Mammary epithelial cell (primary cell): ENCODE measurements at places on chromosomes 1 and 21.
A peak's percentile ranks its signal among the peaks of the same experiment; 100 is the strongest.

DNA sequence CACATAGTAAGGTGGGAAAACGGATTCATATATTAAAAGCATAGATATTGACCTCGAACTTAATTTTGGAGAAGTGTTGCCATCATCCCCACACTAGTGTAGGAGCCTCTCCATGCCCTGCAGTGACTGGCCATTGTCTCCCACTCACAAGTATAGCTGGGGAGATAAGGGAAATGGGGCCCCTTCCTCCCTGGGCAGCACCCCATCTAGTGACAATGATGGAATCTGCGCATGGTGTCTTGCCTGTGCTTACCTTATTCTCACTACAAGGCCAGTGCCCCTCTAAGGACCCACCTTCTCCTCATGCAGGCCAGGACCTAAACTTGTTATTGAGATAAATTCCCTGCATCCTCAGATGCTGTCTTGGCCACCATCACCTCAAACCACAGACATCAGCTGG is 374.9 kb downstream of the NTNG1 start:
- no peak for DNase-seq

DNA sequence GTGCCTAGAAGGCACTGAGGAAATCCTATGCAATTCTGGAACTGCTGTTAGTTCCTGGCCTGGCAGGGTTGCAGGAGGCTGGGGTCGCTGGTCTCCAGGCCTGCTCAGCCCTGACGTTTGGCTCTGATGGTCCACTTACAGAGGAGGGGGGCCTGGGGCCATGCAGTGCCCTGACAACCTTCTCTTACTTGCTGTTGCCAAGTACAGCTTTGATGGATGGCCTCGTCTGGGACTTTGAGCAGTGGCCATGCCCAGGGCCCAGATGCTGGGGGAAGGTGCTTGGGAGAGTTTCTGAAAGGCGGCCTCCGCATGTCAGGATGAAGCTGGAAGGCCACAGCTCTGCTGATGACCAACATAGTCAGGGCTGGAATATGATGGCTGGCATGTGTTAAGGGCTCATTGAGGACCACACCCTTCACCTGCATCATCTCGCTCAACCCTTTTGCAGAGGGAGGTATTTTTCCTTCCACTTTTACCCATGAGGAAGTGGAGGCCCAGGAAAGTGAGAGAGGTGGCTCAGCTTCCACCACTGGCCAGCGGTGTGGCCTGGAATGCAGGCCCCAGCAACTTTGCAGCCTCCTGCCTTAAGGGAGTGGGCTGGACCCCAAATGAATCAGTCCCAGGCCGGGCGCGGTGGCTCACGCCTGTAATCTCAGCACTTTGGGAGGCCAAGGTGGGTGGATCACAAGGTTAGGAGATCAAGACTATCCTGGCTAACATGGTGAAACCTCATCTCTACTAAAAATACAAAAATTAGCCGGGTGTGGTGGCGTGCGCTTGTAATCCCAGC is 34.7 kb upstream of the LRRC3 start:
- no peak for DNase-seq

DNA sequence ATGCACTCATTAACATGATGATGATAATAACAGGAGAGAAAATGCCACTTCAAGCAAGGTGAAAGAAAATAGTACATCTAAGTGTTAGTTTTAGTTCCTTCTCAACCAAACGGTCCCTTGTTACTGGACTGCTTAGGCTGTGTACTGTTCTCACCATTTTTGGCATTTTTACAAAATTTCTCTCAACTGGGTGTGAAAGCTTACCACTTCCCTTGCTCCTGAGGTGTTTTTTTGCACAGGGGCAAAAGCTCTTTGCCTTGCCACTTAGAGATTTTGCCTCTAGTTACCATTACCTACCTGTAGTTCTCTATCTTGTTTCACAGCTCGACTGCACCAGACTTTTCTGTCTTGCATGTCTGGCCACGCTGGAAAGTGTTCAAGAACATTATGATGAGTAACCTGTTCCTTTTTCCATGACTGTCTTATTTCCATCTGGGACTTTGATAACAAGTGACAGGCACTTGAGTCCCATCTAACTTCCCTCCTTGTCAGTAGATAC is 10.7 kb downstream of the NEK7 start:
- peak; percentile 71 for DNase-seq

DNA sequence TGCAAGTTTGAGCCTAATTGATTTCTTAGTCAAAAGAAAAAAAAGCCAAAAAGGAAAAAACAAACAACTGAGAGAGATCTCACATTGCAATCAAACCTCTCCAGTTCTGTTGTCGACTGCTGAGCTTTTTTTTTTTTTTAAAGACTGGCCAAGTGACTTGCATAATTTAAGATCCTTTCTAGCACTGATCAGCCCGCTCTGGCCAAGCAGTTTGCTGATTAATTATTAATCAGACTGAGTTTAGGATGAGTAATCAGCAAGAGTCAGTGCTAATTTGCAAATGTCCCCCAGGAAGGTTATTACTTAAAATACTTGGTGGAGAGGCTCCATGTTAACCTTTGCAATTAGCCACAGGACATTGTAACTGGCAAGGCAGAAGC is 39.3 kb downstream of the HMGB4 start:
- no peak for DNase-seq

- DNase-seq = no peak
These were observed 1.0 kb upstream of the EPS15 start for GRCh38 chr1:51519865-51520699.

DNA sequence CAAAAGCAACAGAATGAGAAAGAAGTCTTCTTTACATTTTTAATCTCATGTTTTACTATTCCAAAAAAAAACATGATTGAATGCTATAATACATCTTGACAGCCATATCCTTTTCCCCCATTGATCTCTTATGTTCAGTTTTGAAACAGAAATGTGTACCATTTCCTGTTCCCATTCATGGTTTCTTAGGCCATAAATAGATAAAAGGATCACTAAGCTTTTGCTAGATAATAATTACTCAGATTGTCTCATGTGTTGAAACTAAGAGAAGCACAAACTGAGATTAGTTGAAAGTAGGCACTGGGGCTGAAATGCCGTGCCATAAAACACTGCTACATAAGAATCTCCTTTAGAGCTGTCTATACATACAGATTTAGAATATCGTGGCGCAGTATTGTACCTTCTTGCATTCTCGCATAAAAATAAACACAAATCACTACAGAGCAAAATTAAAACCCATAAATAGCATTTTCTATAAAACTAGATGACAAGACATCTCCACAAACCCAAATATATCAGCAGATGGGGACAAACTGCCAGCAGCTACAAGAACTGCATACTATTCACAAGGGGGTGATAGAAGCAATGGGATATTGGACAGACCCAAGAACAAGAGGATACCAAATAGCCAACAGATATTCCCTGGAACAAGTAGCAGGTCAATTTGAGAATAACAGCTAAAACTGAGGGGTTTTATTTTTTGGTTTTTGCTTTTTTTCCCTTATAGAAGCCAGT is 405.3 kb upstream of the PRMT6 start:
- DNase-seq = no peak

- no peak for DNase-seq
These were observed 12.5 kb upstream of the SLC1A7 start for GRCh38 chr1:53154859-53155438.

- no peak for DNase-seq
These were observed 225.9 kb upstream of the POU3F1 start for GRCh38 chr1:38272515-38272914.

DNA sequence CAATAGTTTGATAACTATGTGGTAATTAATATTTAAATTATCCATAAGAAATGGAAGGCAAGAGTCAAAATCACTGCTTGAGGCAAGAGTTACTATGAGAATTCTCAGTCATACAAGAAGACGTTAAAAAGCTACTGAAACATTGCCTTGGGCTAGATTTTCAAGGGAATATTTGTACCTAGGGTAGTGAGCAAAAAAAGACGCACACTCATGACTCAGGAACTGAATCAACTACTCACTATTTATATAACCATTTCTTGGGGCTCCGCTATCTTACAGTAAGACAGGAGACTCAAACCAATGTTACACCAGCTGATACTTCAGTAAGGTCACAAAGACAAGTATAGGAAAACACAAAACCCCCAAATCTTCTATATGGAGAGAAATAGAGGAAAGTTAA is 151.5 kb upstream of the RNPC3 start:
- DNase-seq = no peak

DNA sequence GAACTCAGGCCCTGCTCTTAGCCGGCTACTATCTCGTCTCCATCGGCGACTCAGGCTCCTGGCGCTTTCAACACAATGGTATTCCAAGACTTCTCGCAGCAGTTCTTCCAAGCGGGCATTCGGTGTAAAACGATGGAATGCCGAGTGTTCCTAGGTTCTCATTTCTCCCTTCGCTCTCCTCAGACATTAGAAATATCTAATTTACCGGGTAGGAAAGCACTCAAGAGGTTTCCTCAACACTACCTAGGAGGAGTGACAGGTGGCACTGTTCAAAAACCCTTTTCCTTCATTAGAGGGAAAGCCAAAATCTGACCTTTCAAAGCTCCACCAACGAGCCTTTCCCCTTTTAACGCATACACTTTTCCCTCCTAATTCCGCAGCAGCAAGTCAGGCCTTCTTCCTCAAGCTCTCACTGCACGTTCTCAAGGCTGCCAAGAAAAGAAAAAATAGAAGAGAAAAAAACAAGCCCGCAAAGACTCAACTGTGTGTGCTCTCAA is 601 bp downstream of the UBE2G2 start:
- DNase-seq = peak; percentile 44

DNA sequence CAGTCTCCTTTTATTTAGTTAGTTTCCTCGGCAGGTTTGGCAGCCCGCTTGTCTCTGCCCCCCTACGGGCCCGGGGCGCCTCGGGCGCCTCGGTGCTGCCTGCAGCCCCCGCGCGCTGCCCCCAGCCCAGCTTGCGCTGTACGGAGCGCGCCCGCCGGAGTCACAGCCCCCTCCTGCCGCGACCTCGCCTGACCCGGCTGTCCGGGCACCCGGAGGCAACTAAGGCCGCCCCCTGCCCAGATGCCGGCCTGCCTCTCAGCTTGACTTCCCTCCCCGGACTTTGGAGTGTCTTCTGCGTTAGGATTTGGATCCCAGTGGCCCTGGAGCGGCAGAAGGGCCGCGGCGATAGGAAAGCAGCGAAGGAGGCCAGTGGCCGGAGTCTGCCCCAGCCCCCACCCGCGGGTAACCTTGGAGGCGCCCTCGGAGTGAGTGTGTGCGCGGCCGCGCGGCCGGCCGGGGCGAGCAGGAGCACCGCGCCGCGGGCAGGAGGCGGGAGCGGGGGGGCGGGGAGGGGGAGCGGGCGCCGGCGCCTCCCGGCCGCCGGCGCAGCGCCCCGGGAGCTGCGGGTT is 7.6 kb downstream of the CDKN2C start:
- DNase-seq = peak; percentile 31

DNA sequence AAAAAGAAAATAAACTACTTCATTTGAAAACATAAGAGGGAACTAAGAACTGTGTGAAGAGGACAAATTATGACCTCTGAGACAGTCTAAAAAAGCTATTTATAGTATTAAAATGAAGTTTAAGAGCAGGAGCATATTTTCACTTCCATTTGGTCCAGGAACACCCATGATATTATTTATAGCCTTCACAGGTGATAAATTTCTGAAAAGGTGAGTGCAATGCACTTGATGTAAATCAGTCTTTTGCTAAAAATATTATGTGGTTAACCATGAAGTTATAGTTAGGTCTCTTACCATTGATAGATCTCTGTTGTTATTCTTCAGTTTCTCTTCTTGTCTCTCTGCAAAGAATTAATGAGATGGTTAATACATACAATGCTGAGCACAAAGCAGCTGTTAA is 14.7 kb downstream of the TMCO1 start:
- DNase-seq = no peak
